ENCODE measurements at places on chromosomes 3 and 15.

DNA sequence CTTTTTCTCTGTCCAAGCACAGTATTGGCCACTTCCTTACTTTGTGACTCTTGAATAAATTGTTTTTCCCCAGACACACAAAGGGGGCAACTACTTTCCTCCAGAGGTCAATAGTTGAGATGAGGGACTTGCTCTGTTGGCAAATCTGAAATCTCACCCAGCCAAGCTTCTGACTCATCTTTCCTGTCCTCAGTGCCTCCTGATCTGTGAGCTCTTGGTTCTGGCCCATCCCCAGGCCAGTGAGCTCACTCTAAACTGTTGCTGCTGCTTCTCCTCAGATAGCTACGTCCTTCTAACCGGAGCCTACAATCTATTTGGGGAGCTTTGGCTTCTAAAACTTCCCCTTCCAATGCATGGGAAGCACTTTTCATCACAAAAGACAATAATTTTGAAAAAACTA is 50.0 kb upstream of the NMD3 start:
- peak; percentile 36 for DNase-seq

DNA sequence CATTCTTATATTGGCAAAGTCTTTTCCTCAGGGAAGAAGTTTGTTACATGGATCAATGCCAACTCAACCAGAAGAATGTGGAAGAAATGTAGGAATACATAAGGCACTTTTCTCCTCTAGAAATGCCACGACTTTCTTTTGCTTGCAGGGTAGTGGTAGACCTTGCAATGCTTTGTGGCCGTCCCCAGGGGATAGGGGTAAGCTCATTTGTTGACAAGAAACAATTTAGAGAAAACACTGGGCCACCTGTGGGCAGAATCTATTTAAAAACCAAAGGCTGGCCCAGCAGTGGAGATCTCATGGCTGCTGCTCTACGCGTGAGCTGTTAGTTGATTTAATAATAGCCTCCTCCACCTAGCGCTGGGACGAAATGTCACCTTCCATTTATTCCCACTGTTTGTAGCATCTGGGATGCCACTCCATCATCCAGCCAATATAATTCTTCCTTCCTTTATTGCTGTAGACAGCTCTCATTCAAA is 64.6 kb upstream of the PFN2 start:
- no peak for DNase-seq

DNA sequence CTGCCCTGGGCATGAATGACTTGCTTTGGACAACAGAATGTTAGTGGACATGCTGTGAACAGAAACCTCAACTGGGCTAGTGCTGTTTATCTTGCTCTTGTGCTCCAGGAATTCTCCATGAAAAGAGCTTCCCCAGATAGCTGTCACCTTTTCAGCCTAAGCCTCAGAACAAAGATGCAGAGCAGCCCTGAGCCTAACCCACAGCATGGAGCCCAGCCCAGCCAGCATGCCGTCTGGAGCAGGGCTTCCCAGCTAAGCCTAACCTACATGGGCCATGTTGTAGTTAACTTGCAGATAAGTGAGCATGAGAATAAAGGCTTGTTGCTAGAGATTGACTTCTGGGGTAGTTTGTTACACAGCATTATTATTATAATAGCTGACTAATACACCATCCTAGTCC is 48.9 kb downstream of the SCN5A start:
- DNase-seq = no peak

DNA sequence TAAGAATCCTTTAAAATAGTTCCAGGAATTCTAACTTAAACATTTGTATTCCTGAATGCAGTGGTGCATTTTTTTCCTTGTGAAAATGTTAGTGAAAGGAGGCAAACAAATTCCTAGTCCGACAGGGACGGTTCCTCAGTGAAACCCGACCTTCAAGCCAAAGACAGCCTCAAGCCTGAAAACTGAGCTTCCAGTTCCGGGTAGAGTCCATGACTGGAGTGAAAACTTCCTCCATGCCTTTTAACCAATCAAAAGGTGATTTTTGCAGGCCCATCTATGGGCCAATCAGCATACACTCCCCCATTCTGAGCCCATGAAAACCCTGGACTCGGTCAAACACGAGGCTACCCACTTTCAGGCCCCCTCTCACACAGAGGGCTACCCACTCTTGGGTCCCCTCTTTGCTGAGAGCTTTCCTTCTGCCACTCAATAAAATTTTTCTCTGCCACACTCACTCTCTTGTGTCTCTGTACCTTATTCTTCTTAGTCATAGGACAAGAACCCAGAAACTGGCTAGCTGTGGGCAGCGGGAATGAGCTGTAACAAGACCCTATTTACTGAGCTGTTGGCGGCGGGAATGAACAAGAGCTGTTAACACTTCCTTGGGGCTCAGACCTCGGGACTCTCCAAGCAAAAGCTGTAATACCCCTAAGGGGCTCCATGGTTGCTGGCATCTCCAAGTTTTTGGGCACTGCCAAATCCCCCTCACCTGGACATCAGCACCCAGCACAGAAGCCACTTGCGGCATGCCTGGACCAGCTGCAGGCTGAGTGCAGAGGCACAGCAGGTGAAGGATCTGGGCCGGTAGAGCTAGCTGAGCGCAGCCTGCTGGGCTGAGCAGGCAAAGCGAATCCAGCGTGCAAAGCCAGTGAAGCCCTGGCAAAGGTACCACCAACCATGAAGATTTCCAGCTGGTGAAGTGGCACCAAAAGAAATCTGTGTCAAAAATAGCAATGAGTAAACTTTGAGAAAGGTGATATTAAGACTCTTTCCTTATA is 598.8 kb downstream of the MCTP2 start:
- DNase-seq = no peak

DNA sequence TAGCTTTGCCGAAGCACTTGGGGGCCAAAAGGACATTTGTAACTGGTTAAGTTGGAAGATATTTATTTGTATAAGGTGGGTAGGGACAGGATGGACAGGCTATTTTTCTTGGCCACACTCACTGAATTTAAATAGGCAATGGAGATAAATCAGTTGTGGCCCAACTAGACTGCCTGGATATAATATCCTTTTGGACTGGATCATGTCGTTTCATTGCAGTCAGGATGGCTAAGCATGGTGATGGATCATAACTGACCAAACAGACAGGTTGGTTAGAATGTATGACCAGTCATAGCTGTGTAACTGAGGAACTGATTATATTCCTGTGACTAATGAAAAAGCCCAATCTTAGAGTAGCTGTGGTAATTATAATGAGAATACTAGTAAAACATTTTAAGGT is 284.0 kb downstream of the LPP start:
- no peak for DNase-seq

DNA sequence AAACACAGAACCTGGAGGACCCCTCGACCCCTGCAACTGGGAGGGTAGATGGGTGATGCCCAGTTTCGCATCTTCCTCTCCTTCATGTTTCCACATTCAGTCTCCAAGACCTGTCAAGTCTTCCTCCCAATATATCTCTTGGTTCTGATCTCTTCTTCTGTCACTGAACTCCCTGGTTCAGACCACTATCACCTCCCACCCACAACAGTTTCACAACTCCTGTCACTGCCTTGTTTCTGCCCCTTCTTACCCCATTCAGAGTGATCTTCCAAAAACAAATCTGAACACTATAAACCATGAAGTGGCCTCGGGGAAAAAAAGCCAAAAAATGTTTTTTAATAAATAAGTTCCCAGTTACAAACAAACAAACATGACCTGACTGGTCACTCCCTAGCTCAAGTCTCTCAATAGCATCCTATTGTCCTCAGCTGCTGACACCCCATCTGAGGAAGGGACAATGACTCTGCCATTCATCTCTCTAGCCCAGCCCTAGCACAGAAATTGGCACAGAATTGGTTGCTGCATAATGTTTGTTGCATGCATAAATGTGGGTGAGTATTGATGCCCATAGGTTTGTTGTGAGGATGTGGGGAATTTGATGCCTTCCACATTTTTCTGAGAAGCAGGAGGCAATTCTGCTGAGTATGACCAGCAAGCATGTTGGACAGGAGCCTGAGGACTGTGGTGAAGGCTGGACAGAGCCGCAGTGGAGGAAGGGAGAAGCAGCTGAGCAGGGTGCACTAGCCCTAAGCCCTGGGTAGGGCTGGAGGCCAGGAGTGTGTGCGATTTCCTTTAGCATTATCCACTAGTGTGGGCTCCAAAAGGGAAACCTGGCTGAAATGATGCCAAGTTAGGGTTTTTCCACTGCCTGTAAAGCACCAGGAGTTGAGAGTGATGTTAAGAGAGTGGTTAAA is 12.2 kb upstream of the XYLB start:
- peak; percentile 40 for DNase-seq

- DNase-seq = no peak
Observed at GRCh38 chr3:159721324-159721723, 267.3 kb upstream of the IL12A start.

- no peak for DNase-seq
Observed at GRCh38 chr3:127674101-127674721, 1.5 kb downstream of the ABTB1 start.
